ENCODE measurements at places on chromosomes 11 and 22.
A peak's percentile ranks its signal among the peaks of the same experiment; 100 is the strongest.

DNA sequence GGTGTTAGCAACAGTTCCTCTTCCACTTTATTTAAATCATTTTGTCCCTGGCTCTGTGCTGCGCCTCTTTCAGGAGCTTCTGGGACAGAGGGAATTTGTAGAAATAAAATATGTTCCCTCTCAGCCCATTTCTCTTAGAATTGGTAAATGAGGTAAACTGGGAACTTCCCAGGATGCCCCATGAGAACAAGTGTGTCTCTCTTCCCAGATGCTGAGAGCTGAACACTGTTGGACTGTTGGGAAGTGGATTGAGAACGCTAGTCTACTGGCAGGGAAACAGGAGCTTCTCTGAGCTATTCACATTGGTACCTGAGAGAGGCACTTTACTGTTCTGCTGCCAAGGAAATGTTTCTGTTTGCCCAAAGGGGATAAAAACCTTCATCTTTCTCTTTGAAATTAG lies 4.0 kb downstream of the CRY2 start:
- DNase-seq: no peak

DNA sequence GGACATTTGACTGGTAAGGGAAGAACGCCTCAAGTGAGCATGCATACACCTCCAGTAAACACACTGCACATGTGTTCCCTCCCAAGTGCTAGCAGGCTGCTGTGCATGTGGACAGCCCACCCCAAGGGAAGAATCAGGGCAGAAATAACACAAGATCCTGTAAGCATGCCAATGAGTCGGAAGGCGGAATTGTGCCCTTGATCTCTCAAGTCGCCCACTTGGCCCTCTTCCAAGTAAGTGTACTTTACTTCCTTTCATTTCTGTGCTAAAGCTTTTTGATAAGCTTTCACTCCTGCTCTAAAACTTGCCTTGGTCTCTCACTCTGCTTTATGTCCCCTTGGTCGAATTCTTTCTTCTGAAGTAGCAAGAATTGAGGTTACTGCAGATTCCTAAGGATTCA lies 139.6 kb downstream of the TRPC6 start:
- no peak for DNase-seq

DNA sequence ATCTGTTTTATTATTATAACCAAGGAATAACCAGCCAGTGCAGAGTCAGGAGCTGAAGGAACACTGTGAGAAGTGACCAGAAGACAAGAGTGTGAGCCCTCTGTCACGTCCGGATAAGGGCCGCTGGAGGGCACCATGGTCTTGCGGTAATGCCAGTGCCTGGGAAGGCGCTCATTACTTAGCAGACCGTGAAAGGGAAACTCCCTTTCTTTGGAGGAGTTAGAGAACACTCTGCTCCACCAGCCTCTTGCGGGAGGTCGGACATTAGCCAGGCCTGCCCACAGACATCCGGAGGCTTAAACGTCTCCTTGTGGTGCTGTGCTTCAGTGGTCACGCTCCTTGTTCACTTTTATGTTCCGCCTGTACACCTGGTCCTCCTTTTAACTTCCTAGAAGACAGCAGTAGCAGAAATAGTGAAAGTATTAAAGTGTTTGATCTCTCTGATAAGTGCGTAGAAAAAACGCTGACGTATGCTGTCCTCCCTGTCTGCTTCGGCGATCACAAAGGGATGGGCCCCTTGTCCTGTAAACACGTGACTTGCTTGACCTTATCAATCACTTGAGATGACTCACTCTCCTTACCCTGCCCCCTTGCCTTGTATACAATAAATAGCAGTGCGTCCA lies 120.6 kb upstream of the LMO1 start:
- DNase-seq: no peak

DNA sequence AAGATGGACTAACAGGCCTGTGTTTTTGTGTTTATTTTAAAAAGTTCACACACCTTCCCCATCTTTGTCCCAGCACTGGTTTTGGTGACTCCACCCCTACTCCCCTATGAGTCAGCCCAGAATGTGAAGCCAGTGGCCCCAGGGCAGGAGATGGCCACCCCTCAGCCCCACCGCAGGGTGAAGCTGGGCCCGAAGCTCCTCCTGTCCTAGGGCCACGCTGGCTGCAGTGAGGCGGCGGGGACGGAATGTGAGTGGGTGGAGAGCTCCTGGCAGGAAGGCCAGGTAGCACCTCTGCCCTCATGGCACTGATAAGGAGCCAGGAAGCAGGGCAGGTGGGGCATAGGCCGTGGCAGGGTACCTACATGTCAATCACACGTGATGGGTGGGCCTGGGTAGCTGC lies 39.9 kb downstream of the SGSM3 start:
- no peak for DNase-seq

DNA sequence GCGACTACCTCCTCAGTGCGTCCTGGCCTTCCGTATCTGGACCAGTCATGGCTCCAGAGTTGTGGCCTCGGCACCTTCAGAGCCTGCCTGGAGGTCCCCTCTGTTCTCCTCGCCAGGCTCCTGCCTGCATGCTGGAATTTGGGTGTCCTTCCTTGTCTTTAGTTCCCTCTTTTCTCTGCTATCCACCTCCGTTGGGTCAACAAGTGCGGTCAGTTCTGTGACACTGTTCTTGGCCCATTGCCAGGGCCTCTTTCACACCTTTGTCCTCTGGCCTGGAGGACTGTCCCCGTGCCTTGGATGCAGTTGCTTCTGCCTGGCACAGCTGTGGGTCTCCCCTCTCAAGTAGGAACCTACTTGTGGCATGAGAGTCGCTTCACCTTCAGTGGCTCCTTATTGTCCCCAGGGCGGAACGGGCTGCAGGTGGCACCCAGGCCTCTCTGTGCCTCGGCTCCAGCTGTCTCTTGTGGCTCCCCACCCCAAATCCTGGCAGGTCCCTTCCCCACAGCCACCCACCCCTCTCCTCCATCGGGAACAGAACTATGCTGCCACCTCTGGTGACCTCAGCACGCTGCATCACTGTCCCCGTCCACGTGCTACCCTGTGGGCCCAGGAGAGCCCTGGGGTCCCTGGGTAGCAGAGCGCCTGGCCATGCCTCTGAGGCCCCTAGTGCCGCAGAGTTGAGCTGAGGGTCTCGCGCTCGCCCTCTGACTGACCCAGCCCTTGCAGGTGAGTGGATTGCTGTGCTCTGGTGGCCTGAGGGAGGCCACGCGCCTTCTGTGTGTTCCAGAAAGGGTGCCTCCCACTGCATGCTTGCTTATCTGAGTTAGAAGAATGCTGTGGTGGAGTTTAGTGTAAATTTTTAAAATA lies 4.7 kb downstream of the DGCR8 start:
- DNase-seq: no peak

DNA sequence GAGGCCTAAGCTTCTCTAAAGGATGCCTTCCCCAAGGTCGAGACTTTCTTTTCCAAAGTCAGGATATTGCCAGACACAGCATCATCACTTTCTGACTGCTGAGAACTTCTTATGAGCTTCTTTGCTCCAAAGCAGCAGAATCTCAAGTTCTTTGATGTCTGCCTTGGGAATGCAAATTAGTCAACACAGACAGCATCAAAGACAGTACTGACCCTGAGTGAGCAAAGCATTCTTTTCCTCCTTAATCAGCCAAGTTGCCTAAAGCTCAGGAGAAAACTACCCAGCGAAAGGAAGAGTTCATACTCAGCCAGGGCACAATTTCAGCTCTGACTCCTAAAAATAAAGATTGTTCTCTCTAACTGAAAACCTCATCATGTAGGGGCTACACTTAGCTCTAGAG lies 98.0 kb downstream of the SLC36A4 start:
- DNase-seq: peak; percentile 54

GRCh38 chr11:64041846-64042245 lies 6.1 kb downstream of the FLRT1 start:
- no peak for DNase-seq

- DNase-seq: peak; percentile 30
Observed at GRCh38 chr22:45731798-45732495, 60.3 kb downstream of the ATXN10 start.

GRCh38 chr11:31720225-31720624 lies 90.9 kb downstream of the PAX6 start:
- DNase-seq: no peak

DNA sequence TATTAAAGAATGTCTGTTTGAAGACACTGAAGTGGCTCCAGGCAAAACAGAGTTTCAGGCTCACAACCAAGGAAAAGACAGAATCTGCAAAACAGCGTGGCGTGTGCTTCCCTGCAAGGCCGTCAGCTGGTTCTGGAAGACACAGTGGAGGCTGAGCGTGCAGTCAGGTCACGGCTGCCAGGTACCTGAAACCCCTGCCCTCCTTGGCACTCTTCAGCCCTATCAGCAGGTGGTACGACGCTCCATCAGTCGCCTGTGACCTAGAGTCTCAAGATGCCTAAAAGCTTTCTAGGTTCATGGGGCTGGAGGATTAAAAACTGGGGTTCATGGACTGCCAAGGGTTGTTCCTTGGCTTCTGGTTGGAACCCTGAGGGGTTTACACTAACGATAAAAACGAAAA lies 65.9 kb downstream of the TRMU start:
- DNase-seq: no peak

DNA sequence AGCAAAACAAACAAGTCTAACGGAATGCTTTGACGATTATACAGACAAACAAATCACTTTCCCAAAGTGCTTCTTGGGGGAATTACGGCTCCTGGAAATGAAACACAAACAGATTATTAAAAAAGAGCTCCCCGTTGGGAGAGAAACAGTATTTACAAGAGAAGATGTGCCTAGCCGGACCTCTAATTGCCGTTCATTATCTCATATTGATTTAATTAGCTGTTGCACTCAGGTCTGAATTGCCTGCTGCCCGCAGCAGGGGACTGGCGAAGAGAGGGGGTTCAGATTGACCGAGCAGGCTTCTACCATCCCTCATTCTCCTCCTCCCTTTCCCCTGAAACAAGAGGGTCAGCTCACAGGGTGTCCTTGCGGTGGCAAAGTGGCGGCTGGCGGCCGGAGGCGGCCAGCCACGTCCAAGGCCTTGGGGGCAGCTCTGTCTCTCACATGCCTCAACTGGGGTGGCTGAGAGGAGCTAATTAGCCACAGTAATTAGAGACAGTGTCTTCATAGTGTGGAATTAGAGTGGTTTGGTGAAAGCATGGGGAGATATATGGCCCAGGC lies 295.1 kb downstream of the MIAT start:
- DNase-seq: no peak
